Substantia nigra (tissue), 51 donors: ENCODE measurements at places on chromosomes 12 and 14.

DNA sequence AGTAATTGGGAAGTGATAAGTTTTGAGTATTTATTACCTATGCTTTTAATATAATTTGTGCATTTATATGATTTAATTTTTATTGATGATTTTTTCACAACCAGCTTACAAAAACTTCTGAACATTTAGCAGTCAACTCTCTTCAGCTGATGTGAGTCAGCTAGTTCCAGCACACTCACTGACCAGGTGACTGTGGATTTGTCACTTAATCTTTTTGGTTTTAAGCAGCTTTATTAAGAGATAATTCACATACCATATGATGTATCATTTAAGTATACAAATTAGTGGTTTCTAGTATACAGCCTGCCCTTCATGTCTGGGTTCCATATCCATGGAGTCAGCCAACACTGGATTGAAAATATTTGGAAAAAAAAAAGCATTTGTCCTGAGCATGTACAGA is 103.5 kb downstream of the SYNE2 start:
- no peak for DNase-seq

DNA sequence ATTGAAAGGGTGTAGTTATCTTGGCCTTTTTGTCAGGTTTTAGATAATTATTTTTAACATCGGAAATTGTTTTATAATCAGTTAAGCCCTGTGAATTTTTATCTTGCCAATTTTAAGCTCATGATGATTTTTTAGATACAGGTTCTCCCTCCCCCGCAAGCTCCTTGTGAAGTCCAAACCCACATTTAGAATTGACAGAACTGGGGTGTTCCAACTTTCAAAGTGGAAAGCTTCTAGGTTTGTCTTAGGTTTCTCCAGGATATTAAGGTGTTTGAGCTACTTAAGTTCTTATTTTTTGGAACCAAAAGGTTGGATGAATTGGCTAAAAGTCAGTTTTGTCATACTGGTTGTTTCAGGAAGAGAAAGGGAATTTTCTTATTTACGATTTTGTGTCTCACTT is 49.1 kb downstream of the ATP2A2 start:
- DNase-seq = no peak

GRCh38 chr12:89995870-89996269 is 287.2 kb upstream of the ATP2B1 start:
- DNase-seq = no peak

GRCh38 chr12:100741084-100741711 is 53.4 kb upstream of the ANO4 start:
- no peak for DNase-seq

DNA sequence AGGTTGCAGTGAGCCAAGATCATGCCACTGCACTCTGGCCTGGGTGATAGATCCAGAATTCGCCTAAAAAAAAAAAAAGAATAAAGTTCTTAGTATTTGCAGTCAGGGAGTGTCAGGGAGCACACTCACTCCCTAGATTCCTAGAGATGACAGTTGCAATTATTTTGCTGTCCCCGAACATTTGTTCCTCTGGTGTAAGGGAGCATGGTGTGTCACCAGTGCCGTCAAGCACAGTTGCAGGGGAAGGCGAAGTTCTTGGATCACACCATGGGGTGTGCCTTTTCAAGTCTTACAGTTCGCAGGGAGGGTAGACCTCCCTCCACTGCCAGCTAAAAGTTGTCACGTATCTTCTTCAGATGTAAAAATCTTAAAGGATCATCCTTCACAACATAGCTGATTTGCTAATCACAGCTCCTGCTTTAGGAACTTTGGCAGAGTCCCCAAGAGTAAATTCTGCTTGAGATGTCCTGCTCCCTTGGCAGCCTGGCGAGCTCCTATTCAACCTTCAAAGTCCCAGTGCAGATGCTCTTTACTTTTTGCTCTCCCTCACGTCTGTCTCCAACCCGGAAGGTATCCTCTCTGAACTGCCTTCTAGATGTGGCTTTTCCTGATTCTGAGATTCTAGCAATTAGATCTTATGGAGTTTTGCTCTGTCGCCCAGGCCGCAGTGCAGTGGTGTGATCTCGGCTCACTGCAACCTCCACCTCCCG is 11.3 kb downstream of the ACACB start:
- DNase-seq = no peak
